ENCODE measurements at places on chromosomes 4 and X.

GRCh38 chrX:545452-545885 lies 85.1 kb upstream of the SHOX start:
- no peak for DNase-seq

GRCh38 chr4:133713340-133713739 lies 488.2 kb downstream of the PABPC4L start:
- DNase-seq = no peak

DNA sequence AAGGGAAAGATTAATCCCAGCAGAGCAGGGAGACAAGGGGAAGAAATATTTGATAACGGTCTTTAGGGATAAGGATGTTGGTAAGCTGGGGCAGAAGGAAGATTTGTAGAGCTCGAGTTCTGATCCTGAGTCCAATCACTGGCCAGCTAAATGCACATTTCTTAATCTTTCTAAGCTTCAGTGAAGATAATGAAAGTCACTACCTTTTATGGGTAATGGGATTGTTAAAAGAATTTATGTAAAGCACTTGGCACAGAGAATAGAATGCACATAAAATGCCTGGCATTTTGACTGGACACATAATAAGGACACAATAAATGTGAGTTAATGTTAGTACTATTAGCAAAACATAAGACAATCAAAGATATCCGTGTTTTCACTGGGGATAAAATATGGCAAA lies 43.3 kb downstream of the NCAPG start:
- no peak for DNase-seq

DNA sequence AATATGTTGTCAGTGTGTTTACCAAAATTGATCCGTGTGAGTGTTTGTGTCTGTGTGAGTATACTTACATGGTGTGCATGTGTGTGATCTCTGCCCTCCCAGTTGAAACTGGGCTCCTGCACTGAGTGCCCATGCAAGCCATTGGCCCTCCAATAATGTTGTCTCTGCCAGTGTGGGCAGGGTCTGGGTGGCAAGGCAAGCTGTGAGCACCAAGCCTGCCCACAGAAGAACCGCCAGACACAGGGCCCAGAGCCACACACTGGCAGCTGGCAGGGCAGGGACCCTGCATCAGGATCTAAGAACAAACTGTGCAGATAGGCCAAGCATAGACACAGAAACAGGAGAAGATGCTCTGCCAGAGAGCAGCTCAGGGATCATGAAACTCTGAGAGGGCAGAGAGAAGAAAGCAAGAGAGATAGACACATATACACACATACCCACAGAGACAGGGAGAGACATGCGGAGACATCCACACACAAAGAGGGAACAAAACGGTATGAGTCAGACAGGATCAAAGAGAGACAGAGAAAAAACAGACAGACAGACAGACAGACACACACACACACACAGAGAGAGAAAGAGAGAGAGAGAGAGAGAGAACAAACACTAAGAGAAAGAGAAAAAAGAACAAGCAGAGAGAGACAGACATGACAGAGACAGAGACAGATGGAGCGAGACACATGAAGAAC lies 555.0 kb downstream of the MID1IP1 start:
- DNase-seq = no peak

GRCh38 chr4:3441501-3442459 lies at the start of gene HGFAC:
TSS of gene HGFAC (plus strand) at chr4:3441968. CDS start at chr4:3442002, 34 bp downstream.
- DNase-seq = no peak

GRCh38 chr4:7766661-7767345 lies 172.9 kb downstream of the AFAP1 start:
- DNase-seq = no peak

DNA sequence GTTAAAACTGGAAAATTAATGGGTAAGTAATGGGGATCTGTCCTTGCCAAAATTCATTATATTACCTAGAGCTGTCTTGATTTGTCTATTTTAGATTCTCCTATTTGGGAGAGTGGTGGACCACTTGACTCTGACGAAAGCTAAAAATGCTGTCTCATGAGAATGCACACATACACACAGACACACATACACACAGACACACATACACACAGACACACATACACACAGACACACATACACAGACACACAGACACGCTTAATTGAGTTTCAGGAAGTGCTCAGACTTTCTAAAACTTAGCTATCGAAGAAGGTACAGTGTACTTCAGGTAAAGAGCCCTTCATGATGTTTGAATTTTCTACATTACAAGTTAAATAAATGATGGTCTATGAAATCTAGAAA lies 279.5 kb downstream of the ANKRD50 start:
- no peak for DNase-seq

DNA sequence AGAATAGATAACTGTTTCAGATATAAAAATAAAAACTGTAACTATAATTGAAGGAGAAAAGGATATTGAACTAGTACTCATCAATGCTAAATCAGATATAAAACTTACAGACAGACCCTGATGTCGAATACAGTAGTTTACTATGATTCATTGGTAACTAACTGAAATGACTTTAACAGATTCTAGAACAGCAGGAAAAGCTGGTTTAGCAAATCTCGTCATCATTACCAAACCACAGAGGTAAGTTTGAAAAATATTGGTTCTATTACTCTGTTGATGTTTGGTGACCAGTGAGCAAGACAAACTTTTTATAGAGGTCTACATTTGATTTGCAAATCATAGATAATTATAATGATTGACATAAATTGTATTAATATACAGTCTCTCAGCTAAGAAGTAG lies 551.4 kb upstream of the ADGRL3 start:
- DNase-seq = no peak

DNA sequence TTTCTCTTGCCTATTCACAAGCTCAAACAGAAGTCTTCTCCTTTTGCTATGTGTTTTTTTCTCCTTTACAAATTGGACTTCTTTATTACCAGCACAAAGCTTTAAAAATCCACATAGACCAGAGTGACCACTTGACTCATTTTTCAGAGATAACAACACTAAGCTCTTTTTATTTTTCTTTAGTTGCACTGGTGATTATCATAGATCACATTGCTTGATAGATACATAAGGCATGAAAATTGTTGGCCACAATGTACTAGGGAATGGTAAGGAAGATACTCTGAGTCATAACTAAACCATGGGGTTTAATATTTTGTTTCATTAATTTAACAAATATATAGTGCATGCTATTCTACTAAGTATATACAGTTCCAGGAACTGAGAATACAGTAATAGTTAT lies 159.0 kb downstream of the GASK1B start:
- no peak for DNase-seq

DNA sequence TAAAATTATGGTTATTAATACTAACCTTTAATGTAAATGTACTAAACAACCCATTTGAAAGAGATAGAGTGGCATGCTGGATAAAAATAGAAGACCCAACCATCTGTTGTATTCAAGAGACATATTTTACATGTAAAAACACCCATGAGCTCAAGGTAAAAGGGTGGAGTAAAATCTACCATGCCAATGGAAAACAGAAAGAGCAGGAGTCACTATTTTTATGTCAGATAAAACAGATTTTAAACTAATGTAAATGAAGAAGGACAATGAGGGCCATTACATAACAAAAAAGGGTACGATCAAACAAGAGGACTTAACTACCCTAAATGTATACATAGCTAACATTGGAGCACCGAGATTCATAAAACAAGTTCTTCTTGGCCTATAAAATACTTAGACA lies 66.3 kb downstream of the ITM2A start:
- DNase-seq = no peak

DNA sequence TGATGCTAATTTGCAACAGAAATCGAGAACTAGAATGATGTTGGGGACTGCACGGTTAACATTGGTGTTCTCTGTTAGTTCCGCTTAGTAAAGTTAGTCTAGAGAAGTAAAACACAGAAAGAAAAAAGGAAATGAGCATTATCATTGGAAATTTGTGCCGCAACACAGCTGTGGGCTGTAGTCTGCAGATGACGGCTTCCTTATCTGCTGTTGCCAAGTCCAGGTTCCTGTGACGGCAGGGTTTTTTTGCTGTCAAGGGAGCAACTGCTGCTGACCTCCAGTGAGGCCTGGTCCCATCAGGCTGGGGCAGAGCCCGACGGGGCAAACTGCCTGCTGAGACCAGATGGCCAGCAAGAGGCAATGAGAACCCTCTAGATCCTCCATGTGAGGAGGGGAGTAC lies 38.9 kb upstream of the PHEX start:
- DNase-seq = no peak

- DNase-seq = no peak
Measured at GRCh38 chr4:13918991-13919441, 291.5 kb upstream of the BOD1L1 start.

GRCh38 chr4:152090543-152090942 lies 329.7 kb upstream of the GATB start:
- DNase-seq = no peak

DNA sequence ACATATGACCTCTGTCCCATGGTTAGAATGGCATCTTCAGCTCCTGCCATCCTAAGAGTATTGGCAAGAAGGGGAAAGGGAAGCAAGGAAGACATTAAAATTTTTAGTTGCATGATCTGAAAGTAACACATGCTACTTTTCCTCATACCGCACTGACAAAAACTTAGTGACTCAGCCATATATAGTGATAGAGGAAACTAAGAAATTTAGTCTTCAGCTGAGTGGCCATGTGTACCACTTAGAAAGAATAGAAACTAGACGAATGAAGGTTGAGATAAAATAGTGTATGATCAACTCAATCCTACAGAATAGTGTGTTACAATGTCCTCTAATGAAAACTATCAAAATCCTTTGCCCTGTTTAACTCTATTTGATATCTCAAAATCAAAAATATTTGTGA lies 164.1 kb downstream of the PPP3CA start:
- DNase-seq = no peak

DNA sequence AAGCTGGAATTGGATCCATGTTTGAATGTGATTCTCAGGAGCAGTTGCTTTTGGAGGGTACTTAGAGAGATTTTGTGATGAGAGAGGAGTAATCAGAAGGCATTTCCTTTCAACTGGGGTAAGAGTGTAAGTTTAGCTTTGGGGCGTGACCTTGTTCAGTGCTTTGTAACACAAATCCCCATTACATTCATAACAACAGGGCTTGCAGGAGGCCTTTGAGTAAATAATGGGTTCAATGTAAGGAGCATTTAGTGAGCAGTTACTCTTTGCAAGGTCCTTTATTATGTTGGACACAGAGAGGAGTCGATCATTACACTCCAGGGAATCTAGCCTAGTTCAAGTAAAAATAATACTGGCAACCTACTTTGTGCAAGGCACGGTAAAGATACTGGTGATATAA lies 74.0 kb upstream of the AFF2 start:
- DNase-seq = no peak

DNA sequence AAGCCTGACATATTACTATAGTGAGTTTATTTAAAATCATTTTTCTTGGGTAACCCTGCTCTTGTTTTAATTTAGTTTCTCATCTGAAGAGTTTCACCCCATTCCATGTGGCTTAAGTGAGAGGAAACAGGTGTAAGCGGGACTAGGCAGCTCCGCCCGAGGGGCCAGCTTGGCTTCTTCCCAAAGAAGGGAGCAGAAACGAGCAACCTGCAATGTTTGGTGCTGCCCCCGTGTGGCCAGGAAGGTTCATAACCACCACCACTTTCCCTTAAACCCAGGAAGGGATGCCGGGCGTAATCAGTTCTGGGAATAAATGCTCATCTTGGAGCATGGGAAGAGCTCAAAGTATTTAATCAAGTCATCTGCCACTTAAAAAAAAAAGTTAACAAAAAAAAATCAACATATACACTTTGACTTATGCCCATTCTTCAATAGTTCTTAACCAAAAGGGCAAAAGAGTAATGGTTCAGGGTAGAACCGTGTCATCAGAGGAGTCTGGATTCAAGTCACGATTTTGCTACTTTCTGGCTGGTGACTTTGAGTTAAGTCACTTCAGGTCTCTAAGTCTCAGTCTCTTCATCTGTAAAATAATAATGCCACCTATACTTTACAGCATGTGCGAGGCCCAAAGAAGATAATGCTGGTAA lies 147.9 kb downstream of the NSUN7 start:
- DNase-seq = peak; percentile 46

DNA sequence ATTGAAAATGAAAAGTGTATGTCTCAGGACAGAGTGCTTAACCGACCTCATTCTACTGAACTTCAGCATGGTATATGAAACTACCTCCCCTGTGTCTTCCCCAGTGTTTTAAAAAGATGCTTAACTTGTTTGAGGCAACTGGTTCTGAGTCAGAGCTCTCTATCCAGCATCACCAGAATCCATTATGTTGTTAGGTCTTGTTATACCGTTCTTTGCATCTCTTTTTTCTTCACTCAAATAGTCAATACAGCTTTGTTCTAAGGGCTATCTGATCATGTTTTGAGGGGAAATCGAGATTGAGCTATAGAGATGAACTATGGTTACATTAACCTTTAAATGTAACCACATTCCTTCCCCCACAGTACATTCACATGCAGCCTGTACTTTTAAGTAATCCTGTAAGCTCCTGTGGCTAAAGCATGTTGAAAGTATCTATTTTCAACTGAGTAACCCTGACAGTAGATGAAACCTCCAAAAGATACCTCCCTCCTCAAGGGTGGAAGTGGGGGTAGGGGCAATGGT lies 514.4 kb downstream of the RPA4 start:
- DNase-seq = no peak

DNA sequence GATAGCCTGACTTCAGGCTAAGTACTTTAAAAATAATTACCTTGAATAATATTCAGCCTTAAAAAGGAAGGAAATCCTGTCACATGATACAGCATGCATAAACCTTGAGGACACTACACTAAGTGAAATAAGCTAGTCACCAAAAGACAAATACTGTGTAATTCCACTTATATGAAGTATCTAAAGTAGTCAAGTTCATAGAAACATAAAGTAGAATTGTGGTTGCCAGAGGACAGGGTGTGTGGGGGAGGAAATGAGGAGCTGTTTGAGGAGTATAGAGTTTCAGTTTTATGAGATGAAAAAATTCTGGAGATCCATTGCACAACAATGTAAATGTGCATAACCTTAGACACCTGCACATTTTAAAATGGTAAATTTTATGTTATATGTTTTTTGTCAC lies 5.6 kb upstream of the STPG2 start:
- DNase-seq = no peak

- no peak for DNase-seq
Measured at GRCh38 chr4:122959981-122960610, 37.7 kb upstream of the NUDT6 start.

DNA sequence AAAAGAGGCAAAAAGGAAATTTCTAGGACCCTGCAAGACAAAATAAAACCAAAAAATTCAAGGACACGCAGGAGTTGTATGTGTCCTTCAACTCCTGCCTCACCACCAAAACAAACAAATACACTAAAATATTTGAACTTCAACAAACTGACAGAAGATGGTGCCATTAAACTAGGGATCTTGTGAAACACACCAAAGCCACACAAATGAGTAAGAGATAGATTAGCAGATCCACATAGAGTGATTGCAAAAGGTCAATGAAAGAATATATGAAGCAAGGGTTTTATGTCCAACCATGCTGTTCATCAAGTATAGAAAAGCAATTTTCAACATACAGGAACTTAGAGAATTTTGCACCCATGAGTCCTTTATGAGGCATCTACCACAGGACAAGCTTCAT lies 40.1 kb upstream of the SCML1 start:
- no peak for DNase-seq
